ENCODE measurements at places on chromosomes 7 and 10.

GRCh38 chr10:78401624-78402367 is 368.1 kb downstream of the RPS24 start:
- no peaks in the 10 kb centered on the region for H3K4me1 ChIP-seq
- no peak overlapping the region for H3K27ac ChIP-seq
- no peak overlapping the region for H3K4me3 ChIP-seq

DNA sequence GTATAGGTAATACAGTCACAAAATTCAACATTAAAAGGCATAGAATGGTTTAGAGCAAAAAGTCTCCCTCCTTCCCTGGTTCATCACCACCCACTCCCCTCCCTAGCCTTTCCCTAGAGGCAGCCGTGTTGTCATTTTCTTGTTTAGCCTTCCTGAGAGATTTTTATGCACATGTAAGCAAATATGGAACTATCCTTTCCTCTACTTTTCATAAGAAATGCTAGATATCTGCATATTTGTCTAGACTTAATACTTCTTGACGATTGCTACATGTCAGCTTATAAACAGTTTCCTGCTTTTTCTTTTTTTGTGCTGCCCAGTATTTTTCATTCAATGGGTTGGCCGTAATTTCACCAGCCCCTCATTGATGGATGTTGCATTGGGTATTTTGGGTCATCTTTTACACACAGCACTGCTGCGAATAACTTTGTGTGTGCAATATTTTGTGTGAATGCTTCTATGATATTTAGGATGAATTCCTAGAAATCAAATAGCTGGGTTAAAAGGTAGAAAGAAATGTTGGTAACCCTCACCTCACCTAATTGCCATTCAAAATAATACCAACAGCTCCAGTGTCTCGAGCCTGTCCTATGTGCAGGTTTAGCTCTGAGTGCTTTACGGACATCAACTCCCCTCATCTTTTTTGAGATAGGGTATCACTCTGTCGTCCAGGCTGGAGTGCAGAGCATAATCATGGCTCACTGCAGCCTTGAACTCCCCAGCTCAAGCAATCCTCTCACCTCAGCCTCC is 6.9 kb downstream of the IRF5 start:
- DNase-seq: no peak
- H3K36me3 ChIP-seq: no peaks in the 10 kb centered on the region
- H3K4me3 ChIP-seq: no peak overlapping the region
- H3K4me1 ChIP-seq: peaks cover 13% of the 10 kb centered on the region
- H3K27me3 ChIP-seq: no peaks in the 10 kb centered on the region
- no peak overlapping the region for H3K27ac ChIP-seq

DNA sequence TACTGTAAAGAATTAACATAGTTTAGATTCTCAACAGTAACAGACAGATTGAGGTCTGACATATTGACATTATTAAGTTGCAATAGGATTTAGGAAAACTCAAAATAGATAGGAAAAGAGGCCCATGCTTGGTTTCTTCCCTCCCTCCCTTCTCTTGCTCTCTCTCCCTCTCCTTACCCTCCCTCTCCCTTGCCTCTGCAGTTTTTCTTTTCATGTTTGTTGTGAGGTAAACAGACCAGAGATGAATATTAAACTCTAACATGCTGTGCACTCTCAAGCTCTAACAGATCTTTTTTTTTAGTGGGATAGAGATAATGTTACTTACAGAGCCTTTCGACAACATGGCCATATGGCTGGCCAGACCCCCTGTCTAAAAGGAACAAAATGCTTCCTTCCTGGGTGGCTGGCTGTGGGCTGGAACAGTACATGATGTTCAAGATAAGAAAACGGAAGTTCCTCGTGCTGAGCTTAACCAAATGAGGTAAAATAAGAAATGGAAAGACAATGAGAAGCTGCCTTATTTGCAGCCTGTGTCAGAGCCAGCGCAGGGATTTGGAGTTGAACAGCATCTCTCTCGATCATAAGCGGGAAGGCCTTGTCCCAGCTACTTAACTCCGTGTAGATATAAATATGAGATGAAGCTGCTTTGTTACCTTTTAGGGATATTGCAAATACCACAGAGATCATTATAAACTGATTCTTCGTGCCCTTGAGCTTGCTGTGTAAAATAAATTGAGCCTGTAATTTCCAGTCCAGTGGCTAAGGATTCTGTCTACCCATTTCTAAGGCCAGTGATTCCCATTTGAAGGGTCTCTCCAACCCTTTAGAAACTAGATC is 391.9 kb upstream of the NPVF start:
- peak overlapping the region; percentile 62 for H3K4me3 ChIP-seq
- peak; percentile 12 for DNase-seq
- peaks cover 13% of the 10 kb centered on the region for H3K4me1 ChIP-seq
- H3K27me3 ChIP-seq: peaks cover 7% of the 10 kb centered on the region
- H3K27ac ChIP-seq: peak overlapping the region; percentile 63

DNA sequence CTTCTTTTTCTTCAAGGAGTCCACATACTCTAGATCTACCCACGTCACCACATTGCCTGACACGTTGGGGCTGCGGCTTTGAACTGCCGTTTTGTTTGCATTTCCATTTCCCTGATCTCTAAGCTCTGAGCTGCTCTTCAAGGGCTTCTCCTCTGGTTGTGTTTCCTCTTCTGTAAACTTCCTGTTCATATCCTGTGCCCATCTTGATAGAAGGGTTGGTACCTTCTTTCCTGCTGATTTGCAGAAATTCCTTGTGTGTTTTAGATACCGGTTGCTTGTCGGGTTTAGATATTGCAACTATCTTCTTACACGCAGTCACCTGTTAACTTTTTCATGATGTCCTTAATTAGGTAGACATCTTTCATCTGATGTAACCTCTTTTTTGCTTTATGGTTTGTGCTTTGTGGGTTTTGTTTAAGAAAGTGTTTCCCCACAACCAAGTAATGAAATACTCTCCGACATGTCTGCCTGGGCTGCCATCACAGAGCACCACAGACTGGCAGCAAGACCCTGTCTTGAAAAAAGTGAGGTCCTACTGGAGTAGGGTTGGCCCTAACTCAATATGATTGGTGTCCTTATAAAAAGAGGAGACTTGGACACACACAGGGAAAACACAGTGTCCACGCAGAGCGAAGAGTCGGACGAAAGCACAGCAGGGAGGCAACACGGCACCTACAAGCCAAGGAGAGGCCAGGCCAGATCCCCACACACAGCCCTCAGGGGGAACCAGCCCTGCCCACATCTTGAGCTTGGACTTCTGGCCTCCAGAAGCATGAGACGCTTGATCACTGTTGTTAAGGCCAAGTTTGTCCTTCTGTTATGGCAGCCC is 99.1 kb upstream of the PDGFA start:
- peak overlapping the region; percentile 99 for H3K27ac ChIP-seq
- peak overlapping the region; percentile 84 for H3K4me3 ChIP-seq
- DNase-seq: peak; percentile 68
- H3K36me3 ChIP-seq: peaks cover 39% of the 10 kb centered on the region
- H3K4me1 ChIP-seq: peaks cover 32% of the 10 kb centered on the region
- no peaks in the 10 kb centered on the region for H3K27me3 ChIP-seq
